ENCODE measurements at places on chromosomes 2 and 18. TPM values are rescaled to one million over a fixed set of nuclear protein-coding genes. Genes with fewer than 3 reads are reported as not detected.

Gene SLC30A3
- 3.4 TPM for total RNA-seq

Gene GPC1
- 239 TPM for total RNA-seq

Gene SERPINB8
- total RNA-seq: 8.2 TPM

Gene GRHL1
- total RNA-seq: 1.2 TPM

Gene AMER3
- total RNA-seq: not detected

Gene C2orf72
- total RNA-seq: 7.5 TPM

Gene SH3RF3
- total RNA-seq: 0.68 TPM

All from A549 treated with AZD2906 at 1 μM for 4 hours (cell line).